Islet precursor cell (in vitro differentiated cells): ENCODE measurements at places on chromosomes 5 and 9.

- DNase-seq: peak; percentile 16
Observed at GRCh38 chr5:171609806-171610452, 175.7 kb upstream of the SMIM23 start.

DNA sequence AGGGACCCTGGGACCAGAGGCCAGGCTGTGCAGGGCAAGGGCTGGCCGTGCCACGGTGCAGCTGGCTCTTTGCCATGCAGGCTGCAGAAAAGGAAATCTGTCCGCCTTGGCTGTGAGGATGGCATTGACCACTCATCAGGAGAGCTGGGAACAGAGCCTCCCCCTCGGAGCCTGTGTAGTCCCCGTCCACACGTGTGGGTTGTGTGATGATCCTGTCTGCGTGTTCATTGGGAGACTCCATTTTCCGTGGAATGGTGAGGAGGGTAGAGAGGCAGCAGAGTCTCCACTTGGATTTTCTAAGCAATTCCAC is 47.7 kb downstream of the EHMT1 start:
- DNase-seq: no peak

DNA sequence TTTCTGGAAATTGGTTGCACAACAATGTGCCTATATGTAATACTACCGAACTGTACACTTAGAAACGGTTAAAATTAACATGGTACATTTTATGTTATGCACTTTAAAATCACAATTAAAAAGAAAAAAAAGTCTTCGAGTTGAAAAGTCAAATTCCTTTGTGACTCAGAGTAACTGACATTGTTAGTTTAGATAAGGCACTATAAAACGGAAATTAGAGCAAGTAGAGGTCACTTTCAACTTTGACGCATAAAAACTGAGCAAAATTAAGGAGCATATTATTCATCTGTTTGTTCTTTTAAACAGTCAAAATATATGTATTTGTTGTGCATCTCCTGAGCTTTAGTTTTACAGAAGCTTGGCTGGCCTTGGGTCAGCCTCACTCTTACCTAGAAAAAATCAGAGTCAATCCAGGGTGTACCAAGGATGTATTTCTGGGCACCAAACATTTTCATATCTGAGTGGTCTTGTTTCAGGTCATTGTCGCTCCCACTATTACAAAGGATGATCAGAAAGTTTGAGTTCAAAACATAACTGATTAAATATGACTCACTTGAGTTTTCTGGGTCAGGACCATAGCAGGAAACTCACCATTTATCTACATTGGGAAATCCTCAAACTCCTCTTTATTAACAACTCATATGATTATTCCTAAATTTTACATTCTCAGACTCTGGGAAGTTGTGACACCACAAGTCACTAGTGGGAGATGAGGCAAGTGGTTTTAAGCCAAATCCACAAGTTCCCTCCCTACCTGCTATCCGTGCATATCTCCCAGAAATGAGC is 160.6 kb downstream of the CCDC192 start:
- no peak for DNase-seq

DNA sequence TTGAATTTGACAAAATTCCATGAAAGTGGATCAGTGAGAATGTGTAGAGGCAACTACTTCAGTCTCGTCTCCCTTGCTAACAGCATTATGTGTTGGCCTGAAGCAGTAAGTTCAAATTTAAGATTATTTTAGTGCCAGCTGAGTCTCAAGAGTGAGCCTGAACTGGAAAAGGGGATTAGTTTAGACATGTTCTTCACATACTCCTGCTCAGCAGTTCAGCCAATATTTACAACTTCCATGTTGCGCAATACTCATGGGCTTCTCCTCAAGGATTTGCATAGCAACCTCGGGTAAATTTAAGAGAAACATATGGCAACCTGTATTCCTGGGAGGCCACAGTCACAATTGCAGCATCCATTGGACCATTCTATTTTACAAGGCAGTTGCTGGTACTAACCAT is 553.8 kb downstream of the PTPRD start:
- no peak for DNase-seq

DNA sequence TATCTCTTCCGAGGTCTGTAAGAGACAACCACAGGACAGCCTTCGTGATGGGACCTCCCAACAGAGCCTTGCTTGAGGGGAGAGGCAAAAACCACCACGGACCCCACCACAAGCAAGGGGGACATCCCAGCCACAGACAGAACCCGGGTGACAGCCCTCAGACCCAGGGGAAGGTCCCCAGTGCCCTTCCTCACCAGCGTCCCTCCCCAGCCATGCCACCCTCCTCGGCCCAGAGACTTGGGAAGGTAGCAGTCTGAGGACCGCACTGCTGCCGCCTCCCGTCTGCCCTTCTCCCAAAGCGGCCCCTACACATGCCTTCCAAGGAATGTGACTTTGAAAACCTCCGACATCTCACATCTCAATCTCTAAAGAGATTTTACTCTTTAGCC is 13.4 kb downstream of the IPPK start:
- DNase-seq: no peak

GRCh38 chr9:136927343-136928271 is 16.9 kb downstream of the FBXW5 start:
- peak; percentile 49 for DNase-seq

DNA sequence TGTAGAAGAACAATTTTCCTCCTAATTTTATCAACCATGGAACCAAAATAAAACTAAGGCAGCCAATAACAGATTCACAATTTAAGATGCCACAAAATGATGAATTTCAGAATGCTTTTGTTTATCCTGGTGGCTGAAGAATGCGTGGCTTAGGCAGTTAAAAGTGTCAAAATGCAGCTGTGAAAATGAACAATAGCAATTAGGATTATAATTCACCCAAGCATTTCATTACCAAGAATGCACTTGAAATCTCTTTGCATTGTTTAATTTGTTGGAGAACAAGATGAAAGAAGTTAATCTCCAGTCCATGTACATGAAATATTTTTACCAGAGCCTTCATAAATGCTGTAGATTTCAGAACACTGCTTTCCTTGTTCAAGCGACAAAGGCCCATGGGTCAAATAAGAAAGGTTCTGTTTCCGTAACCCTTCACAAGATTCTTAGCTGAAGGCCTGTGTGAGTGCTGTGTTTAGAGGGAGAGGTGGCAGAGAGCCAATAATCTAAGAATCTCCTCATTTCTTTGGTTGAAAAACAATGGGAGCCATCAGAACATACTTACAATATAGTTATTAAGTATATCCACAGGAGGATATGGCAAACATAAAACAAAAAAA is 39.3 kb downstream of the CLINT1 start:
- DNase-seq: no peak

- peak; percentile 81 for DNase-seq
Observed at GRCh38 chr5:172569861-172570558, 71.1 kb upstream of the NEURL1B start.

DNA sequence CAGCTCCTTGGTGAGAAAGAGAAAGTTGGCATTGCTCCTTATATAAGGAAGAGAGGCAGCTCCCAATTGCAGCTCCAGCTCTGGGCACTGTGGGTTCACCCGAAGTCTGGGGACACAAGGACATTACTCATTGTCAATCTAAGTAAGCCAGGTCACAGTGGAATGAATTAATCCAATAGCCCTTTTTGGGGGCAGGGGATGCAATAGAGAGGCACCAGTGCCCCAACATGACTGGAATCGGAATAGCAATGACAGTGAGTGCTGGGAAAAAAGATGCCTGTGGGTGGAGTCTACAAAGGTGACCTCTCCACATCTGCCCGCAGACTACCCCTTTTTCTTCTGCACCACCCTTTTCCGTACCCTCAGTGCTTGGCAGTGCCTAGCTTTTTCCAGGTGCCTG is 11.1 kb upstream of the NEUROG1 start:
- no peak for DNase-seq

DNA sequence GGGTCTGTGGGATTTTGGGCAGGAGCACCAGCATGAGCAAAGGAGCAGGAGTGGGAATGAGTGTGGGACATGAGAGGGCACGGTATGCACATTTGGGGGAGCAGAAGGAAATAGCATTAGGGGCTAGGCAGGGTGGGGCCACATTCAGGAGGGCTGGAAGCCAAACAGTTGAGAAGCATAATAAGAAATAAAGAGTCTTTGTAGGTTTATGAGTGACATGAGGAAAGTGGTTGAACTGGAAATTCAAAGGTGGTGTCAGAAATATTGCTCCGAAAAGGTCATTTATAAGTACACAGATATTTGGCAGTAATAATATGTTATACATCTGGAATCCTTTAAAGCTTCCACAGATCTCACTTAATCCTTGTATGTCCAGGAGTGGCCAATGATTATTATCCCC is 26.4 kb downstream of the ARHGEF28 start:
- no peak for DNase-seq

DNA sequence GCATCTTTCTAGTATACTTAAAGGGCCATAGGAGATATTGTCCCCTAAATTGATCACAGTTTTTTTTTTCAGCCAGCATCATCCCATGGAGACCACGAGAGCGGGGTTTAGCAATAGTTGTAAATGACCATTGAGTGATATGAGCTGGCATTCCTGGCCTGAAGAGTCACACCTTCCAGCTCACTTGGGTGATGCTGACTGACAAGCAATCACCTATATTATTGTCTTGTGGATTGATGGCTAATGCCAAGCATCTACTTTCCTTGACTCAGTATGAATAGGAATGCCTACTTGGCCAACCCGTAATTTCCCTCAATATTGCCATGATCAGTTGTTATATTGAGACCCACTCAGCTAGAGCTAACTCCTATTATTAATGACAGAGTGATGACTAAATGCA is 70.5 kb downstream of the ADAMTSL1 start:
- no peak for DNase-seq

DNA sequence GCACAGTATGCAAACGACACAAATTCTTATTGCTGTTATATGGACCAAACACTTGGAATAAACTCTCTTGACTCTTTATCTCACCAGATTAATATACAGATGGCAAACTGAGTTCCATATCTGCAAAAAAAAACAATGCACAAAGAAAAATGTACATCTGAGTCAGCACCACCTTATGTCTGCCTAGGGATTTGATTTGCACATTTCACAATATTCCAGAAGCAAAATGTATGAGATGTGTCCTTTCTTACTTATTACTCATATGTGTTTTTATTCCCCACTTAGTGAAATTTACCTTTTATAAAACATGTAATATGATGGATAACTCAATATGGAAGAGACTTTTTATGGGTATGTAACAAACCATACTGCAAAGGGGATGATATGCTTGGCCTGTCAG is 236.9 kb downstream of the GLIS3 start:
- DNase-seq: no peak

- peak; percentile 84 for DNase-seq
Observed at GRCh38 chr9:137828527-137829259, 48.9 kb upstream of the CACNA1B start.

DNA sequence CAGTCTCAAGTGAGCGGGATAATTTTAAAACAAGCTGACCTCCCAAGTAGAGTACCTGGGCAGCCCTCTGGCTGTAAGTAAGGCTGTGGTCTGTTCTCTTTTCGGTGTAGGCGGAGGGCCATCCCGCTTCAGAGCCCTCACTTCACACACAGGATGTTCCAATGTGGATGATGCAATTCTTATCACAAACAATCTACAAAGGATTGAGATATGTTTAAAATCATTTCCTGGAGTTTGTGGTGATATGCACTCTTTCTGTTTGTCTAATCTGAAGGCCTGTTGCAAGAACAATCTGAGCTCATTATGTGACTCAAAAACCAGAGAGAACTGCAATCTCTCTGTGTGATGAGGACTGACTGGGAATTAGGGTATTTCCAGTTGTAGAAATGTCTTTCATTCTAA is 42.5 kb downstream of the ITGA2 start:
- DNase-seq: no peak

DNA sequence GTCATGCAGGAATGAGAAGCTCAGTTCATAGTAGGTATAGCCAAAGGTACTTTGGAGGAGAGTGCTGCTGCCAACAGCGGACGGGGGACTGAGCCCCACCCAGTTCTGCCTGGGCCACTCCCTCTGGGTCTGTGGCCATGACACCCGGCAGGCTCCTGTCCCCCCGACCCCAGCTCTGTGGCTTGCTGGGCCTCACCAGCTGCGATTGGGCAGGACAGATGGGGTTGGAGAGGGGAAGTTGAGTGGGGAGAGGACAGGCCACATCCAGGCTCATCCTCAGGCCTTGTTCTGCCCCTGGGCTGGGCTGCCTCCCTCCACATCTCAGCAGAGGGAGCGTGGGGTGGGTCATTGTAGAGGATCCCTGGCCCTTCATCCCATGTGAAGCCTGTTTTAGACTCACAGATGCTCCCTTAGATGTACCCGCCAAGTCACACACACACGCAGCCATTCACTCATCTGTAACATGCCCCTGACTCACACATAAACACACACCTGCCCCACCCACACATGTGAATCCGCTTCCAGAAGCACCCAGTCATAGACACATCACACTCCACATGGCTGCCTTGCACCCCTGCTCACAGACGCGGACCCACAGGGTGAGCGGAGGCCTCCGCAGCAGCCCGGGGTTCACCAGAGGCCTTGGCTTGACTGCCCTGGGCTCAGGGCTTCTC is 48.8 kb downstream of the NTNG2 start:
- DNase-seq: no peak

DNA sequence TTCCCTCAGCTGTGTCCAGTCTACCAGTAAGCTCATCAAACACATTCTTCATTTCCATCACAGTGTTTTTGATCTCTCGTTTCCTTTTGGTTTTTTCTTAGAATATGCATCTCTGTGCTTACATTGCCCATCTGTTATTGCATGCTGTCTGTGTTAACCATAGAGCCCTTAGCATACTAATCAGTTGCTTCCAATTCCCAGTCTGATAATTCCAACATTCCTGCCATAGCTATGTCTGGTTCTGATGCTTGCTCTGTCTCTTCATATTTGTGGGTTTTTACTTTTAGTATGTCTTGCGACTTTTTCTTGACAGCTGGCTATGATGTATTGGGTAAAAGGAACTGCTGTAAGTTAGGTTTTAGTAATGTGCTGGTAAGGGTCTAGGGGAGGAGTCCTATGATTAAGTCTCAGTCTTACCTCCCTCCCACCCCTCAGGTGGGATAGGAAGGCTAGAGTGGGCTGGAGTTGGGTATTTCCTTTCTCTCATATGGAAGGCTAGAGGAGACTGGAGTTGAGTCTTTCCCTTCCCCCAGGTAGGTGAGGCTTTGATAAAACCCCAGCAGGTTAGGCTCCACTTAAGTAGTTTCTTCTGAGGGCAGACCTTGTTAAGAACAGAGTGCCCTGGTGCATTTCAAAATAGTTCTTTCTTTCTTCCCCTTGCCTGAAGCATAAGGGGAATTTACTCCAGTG is 99.1 kb upstream of the RASGRF2 start:
- peak; percentile 86 for DNase-seq

DNA sequence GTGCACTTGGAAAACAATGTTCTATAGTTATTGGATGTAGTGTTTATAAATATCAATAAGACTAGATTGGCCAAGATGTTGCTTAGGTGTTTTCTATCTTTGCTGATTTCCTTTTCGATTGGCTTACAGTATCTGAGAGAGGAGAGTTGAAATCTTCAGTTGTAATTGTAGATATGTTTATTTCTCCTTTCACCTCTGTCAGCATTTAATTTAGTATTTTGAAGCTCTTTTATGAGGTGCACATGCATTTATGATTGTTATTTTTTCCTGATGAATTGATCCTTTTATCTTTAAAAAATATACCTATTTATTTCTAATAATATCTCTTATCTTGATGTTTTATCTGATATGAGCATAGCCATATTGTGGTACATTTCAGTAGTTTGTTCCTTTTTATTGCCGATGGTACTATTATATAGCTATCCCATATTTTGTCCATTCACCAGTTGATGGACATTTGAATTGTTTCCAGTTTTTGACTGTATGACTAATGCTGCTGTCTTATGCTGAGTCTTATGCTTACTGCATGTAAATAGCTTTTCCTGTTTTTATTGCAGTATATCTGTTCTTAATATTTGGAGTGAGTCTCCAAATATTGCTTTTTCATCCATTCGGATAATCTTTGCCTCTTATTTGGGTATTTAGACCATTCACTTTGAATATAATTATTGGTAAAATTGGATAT is 34.7 kb downstream of the ERCC6L2 start:
- DNase-seq: no peak

- DNase-seq: peak; percentile 41
Observed at GRCh38 chr5:1918488-1919208, 35.9 kb upstream of the IRX4 start.
